ENCODE measurements at places on chromosomes 13 and 19. TPM values are rescaled to one million over a fixed set of nuclear protein-coding genes. Genes with fewer than 3 reads are reported as not detected.

GRCh38 chr13:101292711-101293110 is 123.6 kb downstream of the NALCN start:
- DNase-seq = no peak

The CYP2A7 gene
- not detected for polyA plus RNA-seq

DNA sequence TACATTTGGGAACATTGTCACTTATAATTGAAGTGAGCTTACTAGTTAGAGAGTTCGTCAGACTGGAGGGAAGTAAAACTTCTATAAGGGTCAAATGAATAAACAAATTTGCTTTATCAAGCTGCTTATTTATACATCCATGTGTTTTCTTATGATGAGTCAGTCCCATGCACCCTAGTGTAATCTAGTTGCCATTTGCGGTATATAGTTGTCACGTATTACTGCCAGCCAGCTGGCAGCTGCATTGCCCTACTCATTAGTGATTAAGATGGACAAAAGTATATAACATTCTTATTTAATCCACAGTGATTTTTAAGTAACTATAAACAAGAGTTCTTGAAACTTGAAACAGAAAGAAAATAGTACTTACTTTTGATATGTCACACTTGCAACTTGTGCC is 182.4 kb downstream of the GPC6 start:
- DNase-seq = peak; percentile 51

GRCh38 chr19:30385666-30386065 is 13.5 kb downstream of the ZNF536 start:
- DNase-seq = no peak

The RAB20 gene
- polyA plus RNA-seq = 4.3 TPM
